ENCODE measurements at places on chromosomes 16 and 17. TPM values are rescaled to one million over a fixed set of nuclear protein-coding genes. Genes with fewer than 3 reads are reported as not detected.

The MYH3 gene
- total RNA-seq: 5.6 TPM

The EPOP gene
- 10.0 TPM for total RNA-seq

The PITPNM3 gene
- 2.8 TPM for total RNA-seq

The DLX4 gene
- total RNA-seq: 2.4 TPM

The P2RX5 gene
- total RNA-seq: 0.89 TPM

The UMOD gene
- 0.11 TPM for total RNA-seq

The SOCS1 gene
- 6.6 TPM for total RNA-seq

The AATK gene
- total RNA-seq: 12.2 TPM

The ANKRD40CL gene
- total RNA-seq: not detected

The CHD9 gene
- total RNA-seq: 67.7 TPM

The SOX8 gene
- total RNA-seq: 6.7 TPM

The DNAH9 gene
- total RNA-seq: 1.5 TPM

The MMP15 gene
- total RNA-seq: 85.0 TPM

The PRRT2 gene
- total RNA-seq: 2.4 TPM

The SLC16A11 gene
- total RNA-seq: 1.4 TPM

The KRTAP3-1 gene
- not detected for total RNA-seq

The NOS2 gene
- total RNA-seq: 1.6 TPM

All from progenitor cell of endocrine pancreas (in vitro differentiated cells).